Uterus (tissue), 4 donors: ENCODE measurements at places on chromosomes 7 and 10. TPM values are rescaled to one million over a fixed set of nuclear protein-coding genes. Genes with fewer than 3 reads are reported as not detected.
A peak's percentile ranks its signal among the peaks of the same experiment; 100 is the strongest.

LRRC18 gene
- not detected for total RNA-seq

PPP1R3C gene
- 30.3 TPM for total RNA-seq

EN2 gene
- 0.15 TPM for total RNA-seq

GRCh38 chr10:88759366-88760101 is at the start of gene LIPN:
Gene LIPN, plus strand, starts transcription at chr10:88760020. Its CDS starts 1,386 bp downstream, at chr10:88761406.
- DNase-seq: no peak

GRCh38 chr10:69502589-69502988 is 51.3 kb downstream of the TSPAN15 start:
- no peak for DNase-seq

- no peak for DNase-seq
Observed at GRCh38 chr7:154424350-154424749, 372.2 kb downstream of the DPP6 start.

ZNF365 gene
- not detected for total RNA-seq

DNA sequence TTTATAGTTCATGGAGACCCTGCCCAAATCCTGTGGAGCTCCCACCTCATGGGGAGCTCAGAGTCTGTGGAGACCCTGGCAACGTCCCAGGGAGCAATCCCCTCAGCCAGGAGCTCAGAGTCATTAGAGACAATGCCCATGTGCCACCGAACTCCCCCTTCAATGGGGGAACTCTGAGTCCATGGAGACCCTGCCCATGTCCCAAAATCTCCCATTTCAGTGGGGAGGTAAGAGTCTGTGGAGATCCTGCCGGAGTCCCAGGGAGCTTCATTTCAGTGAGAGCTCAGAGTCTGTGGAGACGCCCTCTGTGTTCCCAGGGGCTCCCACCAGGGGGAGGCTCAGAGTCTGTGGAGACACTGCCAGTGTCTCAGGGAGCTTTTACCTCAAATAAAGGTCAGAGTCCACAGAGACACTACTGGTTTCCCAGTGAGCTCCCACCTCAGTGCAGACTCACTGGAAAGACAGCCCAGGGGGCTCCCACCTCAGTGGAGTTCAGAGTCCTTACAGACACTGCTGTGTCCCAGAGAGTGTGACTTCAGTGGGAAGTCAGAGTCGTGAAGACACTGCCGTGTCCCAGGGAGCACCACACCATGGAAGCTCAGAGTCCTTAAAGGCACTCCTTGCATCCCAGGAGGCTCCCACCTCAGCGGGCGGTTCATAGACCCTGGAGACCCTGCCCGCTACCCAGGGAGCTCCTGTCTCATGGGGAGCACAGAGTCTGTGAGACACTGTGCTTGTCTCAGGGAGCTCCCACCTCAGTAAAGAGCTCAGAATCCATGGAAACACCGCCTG is 5.0 kb downstream of the MYO1G start:
- no peak for DNase-seq

- no peak for DNase-seq
Observed at GRCh38 chr10:10482613-10483012, 535.1 kb upstream of the CELF2 start.

DNA sequence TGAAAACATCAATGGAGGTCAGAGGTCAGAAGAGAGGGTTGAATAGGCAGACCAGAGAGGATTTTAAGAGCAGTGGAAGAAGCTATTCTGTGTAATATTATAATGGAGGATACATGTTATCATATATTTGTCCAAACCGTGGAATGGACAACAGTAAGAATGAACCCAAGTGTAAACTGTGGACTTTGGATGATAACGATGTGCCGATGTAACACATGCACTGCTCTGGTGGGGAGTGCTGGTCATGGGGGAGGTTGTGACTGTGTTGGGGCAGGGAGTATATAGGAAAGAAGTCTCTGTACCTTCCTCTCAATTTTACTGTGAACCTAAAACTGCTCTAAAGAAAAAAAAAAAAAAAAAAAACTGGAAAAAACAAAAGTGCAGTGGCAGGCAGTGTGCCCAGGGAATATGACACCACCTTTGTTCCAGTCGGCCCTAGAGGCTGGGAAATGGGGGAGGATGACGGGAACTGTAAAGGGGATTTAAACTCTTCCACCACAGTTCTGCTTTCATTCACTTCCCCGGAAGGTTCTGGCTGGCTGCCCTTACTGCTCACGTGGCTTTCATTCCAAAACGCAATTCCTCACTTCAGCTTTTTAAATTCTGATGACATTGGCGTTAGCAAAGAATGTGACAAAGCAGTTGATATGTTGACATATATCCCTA is 113.7 kb upstream of the ANKRD1 start:
- DNase-seq: peak; percentile 43
